ENCODE measurements at places on chromosomes 1 and 21. TPM values are rescaled to one million over a fixed set of nuclear protein-coding genes. Genes with fewer than 3 reads are reported as not detected.

Gene F13B
- total RNA-seq = not detected

Gene NHLH1
- total RNA-seq = not detected

Gene MAN1C1
- 0.08 TPM for total RNA-seq

Gene CCDC185
- total RNA-seq = not detected

Gene LAD1
- not detected for total RNA-seq

Gene ITGB2
- 0.30 TPM for total RNA-seq

Gene RBM15
- total RNA-seq = 26.9 TPM

Gene LRRC38
- 0.38 TPM for total RNA-seq

Gene CD247
- total RNA-seq = not detected

Gene CDKN2C
- 16.8 TPM for total RNA-seq

Gene UBIAD1
- 4.7 TPM for total RNA-seq

Gene MOB3C
- 9.6 TPM for total RNA-seq

Gene VSIG8
- total RNA-seq = 0.08 TPM

Gene TINAGL1
- total RNA-seq = 278 TPM

Gene PRKAA2
- total RNA-seq = 0.70 TPM

Gene RALGPS2
- total RNA-seq = 7.2 TPM

Gene EDARADD
- not detected for total RNA-seq

Gene TP53BP2
- total RNA-seq = 23.6 TPM

Gene CFH
- 272 TPM for total RNA-seq

Gene DEPDC1
- total RNA-seq = 0.23 TPM

Gene ITLN1
- total RNA-seq = 0.30 TPM

Gene LDLRAD1
- total RNA-seq = not detected

Gene SMIM1
- total RNA-seq = 0.70 TPM

Gene S100A2
- total RNA-seq = 1.1 TPM

Gene KCNN3
- not detected for total RNA-seq

Gene MMEL1
- not detected for total RNA-seq

Gene NBPF10
- 1.9 TPM for total RNA-seq

Gene LCE3E
- total RNA-seq = not detected

Gene PLA2G5
- total RNA-seq = 1.4 TPM

Gene DESI2
- 21.2 TPM for total RNA-seq

Gene CELA2B
- total RNA-seq = not detected

Gene GPR61
- total RNA-seq = not detected

Gene PDZK1IP1
- total RNA-seq = not detected

Gene AKR1A1
- 207 TPM for total RNA-seq

Gene SPATA45
- not detected for total RNA-seq

Gene GBP4
- total RNA-seq = 0.12 TPM

Gene UMODL1
- total RNA-seq = under 0.01 TPM

Gene S100A1
- total RNA-seq = 0.23 TPM

Gene DRAXIN
- 2.3 TPM for total RNA-seq

Gene HRNR
- total RNA-seq = not detected

Gene TMPRSS3
- not detected for total RNA-seq

Gene EXTL1
- total RNA-seq = 0.23 TPM

Gene ICOSLG
- total RNA-seq = under 0.01 TPM

Gene BMP8A
- 0.47 TPM for total RNA-seq

Gene RHBG
- not detected for total RNA-seq

Gene LCE2B
- not detected for total RNA-seq

Gene OLFML2B
- total RNA-seq = 16.8 TPM

Gene FCRL1
- 0.35 TPM for total RNA-seq

Gene C2CD4D
- not detected for total RNA-seq

Gene TTC39A
- total RNA-seq = 0.35 TPM

Gene C1orf74
- total RNA-seq = 1.4 TPM

Gene AGT
- total RNA-seq = 0.45 TPM

Gene WNT9A
- total RNA-seq = 0.23 TPM

Gene CLEC20A
- 0.08 TPM for total RNA-seq

All from smooth muscle cell of the coronary artery (primary cell).